ENCODE measurements at places on chromosomes 5 and 9.

DNA sequence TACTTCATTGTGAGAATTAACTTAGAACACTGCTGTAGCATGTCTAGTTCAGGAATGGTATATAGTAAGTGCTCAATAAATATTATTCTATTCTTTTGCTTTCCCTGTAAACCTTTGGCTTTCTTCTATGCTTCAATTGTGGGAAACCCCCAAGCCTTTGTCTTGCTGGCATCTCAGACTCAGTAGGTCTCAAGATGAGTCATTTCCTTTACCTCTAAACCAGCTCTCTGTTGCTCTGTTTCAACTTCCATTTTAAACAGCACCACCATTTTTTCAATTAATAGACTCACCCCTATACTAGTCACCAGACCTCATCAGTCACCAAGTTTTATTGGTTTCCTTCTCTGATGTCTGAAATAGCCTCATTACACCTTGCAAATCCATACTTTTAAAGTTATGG, 43.5 kb downstream of the DMAC1 start:
- no peak for DNase-seq

DNA sequence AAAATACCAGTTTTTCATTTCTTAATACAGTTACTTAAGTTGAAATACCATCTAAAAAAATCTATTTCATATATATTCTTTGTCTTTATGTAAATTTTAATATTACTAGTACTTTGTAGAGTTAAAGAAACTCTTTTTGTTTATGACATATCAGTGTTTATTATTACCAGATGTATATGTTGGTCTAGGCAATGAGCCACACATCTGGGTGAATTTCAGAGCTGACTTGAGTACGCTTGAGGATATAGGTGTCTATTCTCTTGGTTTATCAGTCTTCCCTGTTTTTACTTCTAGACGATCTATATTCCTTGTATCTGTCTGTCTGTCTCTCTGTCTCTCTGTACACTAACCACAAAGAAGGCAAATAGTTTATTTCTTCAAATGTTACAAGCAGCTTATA, 2.9 kb downstream of the SMAD5 start:
- DNase-seq = no peak

DNA sequence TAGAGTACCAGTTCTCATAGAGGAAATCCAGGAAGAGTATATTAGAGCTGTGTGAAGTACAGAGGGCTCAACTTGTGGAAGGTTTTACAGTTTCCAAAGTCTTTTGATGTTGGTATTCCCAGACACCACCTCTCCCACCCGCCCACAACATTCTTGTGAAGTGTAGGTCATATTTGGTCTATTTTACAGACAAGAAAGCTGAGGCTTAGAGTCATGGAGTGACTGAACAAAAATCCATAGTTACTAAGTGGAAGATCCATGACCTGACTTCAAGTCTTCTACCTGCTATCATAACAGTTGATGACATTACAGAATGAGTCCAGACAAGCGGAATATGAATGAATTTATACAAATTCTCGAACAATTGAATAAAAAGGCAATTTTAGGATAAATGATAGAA, 187.1 kb upstream of the RPS23 start:
- DNase-seq = no peak

GRCh38 chr5:125249400-125249799, 503.0 kb upstream of the ZNF608 start:
- DNase-seq = no peak

DNA sequence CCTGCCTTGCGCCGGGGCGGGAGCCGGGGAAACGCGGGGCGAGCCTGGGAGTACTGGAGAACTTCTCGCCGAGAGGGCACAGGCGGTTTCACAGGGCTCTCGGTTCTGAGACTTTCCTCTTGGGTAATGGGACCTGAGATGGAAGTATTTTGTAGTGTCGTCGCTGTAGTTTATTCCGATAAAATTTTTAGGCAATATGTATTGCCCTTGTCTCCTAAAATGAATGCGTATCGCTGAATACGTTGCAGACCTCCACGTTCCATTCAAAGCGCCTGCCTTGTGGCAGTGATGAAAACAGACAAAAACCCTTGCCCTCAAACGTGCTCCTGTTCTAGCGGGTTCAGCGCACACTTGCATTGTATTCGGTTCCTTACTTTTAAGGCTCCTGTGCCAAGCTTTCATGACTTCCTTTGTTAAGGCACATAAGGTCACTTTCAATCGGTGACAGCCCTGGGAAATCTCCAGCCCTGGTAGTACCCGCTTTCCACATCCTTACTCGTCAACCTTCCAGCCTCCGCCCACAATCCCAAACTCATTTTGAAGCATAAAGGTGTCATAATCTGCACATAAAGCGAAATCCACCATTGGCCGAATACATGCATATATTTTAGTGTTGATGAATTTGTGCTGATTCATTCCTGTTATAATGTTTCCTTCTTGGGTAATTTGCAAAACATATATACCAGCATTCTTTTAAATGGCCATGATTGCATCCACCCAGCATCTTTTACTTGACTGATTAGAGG, 694 bp downstream of the RMI1 start:
- peak; percentile 62 for DNase-seq

GRCh38 chr5:65817931-65818330, 95.9 kb downstream of the NLN start:
- no peak for DNase-seq

- no peak for DNase-seq
These were observed 99.9 kb upstream of the GRIA1 start for GRCh38 chr5:153390569-153390968.

DNA sequence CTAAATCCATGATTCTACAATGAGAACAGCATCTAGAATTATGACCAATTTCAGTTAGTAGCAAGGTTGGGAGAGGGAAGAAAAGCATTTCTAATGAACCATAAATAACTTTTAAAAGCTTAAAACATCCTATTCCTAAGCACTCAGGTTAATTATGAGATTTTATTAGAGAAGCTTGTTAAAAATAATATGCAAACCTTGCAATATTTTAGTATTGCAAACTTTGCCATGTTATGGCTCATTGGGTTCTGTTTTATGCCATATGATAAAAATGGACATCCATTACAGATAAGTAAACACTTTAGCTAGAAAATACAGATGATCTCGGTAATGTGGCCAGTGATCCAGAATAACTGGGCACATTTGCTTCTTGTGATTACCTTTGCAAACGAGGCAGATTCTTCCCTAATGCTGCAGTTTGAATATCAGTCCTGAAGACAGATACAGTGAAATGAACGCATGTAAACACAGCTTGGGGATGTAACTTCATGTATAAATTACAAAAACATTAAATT, 447.0 kb downstream of the PLK2 start:
- DNase-seq = no peak

DNA sequence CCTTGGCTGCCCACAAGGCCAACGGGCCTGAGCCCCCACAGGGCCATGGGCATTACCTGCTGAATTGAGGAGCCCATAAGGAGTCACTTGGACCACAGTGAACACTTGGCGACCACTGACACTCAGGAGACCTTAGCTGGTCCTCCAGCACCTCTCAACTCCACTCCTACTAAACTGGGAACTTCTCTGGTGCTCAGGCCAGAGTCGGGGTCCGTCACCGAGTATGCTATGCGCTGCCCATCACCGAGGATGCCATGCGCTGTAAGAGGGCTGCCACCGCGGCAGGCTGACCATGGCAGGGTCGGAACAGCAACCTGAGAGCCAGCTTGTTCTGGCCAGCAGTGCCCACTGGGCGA, 600 bp upstream of the SQSTM1 start:
- no peak for DNase-seq

DNA sequence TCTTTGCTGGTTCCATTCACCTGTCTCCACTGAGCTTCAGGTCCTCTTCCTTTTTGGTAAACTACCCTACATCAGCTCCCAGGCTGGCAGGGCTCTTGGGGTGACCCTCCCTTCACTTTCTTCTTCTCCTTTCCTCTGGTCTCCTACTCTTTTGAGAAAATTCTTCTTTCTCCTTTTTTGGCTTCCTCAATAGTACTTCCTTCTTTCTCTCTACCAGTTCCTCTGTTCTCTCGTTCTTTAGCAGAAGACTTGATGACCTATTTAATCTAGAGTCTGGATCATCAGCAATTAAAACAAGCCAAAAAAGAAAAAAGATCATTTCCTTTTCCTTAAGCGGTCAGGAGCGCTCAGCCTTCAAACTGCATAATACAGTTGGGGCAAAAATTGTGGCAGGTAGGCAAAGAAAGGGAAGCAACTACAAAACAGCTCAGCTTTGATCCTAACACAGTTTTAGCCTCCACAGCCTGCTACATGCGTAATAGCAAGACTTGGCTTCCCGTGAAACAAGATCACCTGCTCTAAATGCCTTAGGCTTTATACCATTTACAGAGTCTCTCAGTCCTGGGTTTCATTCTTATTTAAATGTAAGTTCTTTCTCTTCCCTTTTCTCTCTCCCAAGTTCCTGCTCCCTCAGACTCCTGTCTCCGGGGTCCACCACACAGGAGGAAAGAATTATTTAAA, 14.0 kb upstream of the GSN start:
- no peak for DNase-seq

GRCh38 chr5:78738693-78739300, 90.2 kb upstream of the LHFPL2 start:
- no peak for DNase-seq

- DNase-seq = no peak
These were observed 23.0 kb upstream of the RBM22 start for GRCh38 chr5:150723845-150724244.

- no peak for DNase-seq
These were observed 21.2 kb downstream of the ABLIM3 start for GRCh38 chr5:149162401-149163084.

DNA sequence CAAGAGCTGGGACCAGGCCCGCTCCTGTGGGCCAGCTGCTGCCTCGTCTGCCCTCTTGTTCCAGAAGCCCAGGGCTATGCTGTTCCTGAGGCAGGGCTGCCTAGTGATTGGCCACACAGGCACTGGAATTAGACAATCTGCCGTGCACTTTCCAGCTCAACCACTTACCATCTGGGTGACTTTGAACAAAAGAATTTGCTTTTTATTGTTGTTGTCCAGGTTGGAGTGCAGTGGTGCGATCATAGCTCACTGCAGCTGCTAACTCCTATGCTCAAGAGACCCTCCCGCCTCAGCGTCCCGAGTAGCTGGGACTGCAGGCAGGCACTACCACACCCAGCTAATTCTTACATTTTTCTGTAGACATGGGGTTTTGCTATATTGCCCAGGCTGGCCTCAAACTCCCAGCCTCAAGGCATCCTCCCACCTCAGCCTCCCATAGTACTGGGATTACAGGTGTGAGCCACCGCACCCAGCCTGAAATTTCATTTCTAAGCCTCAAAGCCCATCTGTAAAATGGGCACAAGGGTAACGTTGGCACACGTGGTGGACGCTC, 1.2 kb upstream of the NEK6 start:
- no peak for DNase-seq

- no peak for DNase-seq
These were observed 43.2 kb upstream of the ORM1 start for GRCh38 chr9:114279693-114280092.

- DNase-seq = no peak
These were observed 3.1 kb downstream of the EDF1 start for GRCh38 chr9:136862849-136863622.

GRCh38 chr5:61177716-61178115, 15.4 kb upstream of the SMIM15 start:
- DNase-seq = no peak

DNA sequence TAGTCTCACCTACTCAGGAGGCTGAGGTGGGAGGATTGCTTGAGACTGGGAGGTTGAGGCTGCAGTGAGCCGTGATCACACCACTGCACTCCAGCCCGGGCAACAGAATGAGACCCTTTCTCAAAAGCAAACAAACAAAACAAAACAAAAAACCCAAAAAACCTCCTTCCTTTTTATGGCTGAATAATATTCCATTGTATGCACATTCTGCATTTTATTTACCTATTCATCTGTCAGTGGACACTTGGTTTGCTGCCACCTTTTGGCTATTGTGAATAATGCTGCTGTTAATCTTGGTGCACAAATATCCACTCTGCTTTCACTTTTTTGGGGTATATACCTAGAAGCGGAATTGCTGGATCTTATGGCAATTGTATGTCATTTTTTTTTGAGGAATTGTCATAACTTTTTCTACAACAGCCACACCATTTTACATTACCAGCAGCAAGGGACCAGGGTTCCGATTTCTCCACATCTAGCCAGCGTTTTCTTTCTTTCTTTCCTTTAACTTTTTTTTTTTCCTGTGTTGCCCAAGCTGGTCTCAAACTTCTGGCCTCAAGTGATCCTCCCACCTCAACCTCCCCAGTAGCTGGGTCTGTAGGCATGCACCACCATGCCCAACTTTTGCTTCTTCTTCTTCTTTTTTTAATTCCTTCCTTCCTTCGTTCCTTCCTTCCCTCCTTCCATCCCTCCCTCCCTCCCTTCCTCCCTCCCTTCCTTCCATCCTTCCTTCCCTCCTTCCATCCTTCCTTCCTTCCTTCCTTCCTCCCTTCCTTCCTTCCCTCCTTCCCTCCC, 30.6 kb downstream of the NKX2-5 start:
- peak; percentile 61 for DNase-seq

GRCh38 chr5:94632024-94632423, 13.6 kb downstream of the SLF1 start:
- no peak for DNase-seq

DNA sequence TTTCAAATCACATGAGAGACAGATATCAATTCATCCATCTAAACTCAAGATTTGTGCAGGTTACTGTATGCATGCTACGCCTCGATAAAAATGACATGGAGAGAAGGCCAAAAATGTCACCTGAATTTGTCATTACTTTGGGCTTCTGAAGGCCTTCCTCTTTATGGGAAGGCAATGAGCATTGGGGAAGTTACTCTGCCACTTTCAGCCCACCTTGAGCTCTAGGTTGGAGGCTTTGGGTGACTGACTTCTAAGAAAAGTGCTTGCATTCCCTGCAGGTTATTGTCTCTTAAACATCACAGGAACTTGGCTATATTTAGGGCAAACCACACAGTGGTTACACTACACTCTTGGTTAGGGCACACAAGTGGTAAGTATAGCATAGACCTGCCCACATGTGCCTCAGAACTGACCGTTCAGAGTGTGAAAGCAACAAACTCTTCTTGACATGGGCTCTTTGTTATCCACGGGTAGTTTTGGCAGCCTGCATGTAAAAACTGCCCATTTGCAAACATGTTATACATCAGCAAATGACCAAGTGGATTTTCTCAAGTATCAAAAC, 169.5 kb downstream of the ZNF608 start:
- DNase-seq = no peak

GRCh38 chr9:2957656-2958200, 113.8 kb upstream of the PUM3 start:
- DNase-seq = no peak

Data from hematopoietic multipotent progenitor cell treated with erythropoietin and hydrocortisone succinate and interleukin-3 and kit ligand, for 8 days (in vitro differentiated cells).